ENCODE measurements at places on chromosomes 16 and 17.
A peak's percentile ranks its signal among the peaks of the same experiment; 100 is the strongest.

GRCh38 chr16:86034421-86034919 is 135.5 kb downstream of the IRF8 start:
- no peak overlapping the region for H3K4me3 ChIP-seq
- peaks cover 13% of the 10 kb centered on the region for H3K4me1 ChIP-seq
- DNase-seq: no peak
- H3K36me3 ChIP-seq: peaks cover 4% of the 10 kb centered on the region
- H3K27ac ChIP-seq: no peak overlapping the region
- peaks cover 5% of the 10 kb centered on the region for H3K27me3 ChIP-seq

DNA sequence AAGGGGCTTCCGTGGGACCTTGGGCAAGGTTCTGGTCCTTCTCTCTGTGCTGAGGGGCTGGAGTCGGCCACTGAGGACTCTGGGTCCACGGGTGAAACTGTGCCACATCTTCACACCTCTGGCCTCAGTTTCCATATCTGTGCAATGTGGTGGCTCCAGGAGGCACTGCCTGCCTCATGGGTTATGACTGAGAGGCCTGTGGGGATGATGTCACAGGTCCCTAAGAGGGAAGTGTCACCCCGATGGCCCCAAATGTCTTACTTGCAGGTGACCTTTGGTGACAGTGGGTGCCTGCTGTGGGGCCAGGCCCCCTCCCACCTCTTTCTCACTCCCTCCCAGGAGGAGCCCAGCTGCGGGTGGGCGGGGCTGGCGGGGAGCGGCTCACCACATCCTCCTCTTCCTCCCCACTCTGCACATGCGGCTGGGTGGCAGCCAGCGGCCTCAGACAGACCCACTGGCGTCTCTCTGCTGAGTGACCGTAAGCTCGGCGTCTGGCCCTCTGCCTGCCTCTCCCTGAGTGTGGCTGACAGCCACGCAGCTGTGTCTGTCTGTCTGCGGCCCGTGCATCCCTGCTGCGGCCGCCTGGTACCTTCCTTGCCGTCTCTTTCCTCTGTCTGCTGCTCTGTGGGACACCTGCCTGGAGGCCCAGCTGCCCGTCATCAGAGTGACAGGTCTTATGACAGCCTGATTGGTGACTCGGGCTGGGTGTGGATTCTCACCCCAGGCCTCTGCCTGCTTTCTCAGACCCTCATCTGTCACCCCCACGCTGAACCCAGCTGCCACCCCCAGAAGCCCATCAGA is at the start of gene IL21R:
IL21R (plus strand) TSS at position 407 of the 801 bp plus-strand sequence. CDS start 27,898 bp downstream, outside the sequence.
- H3K36me3 ChIP-seq: no peaks in the 10 kb centered on the region
- peak within 1 kb of the TSS; percentile 63 for H3K4me3 ChIP-seq
- DNase-seq: peak; percentile 76
- peaks cover 12% of the 10 kb centered on the region for H3K4me1 ChIP-seq

DNA sequence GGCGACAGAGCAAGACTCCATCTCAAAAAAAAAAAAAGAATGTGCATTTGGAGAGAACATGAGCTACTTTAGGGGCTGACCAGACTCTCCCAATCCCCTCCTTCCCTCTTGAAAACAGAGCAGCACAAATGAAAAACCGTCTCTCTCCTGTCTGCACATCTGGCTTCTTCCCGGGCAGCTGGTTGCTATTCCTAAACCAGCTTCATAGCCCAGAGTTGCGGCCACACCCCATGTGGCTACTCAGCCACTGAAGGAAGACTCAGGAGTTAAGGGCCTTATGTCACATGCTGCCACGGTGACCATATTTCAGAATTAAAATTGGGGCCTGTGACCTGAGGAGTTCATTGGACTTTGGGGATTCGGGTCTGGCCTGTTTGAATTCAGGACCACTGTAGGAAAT is 48.3 kb downstream of the KATNIP start:
- DNase-seq: no peak
- no peak overlapping the region for H3K27ac ChIP-seq
- H3K4me1 ChIP-seq: peaks cover 16% of the 10 kb centered on the region

DNA sequence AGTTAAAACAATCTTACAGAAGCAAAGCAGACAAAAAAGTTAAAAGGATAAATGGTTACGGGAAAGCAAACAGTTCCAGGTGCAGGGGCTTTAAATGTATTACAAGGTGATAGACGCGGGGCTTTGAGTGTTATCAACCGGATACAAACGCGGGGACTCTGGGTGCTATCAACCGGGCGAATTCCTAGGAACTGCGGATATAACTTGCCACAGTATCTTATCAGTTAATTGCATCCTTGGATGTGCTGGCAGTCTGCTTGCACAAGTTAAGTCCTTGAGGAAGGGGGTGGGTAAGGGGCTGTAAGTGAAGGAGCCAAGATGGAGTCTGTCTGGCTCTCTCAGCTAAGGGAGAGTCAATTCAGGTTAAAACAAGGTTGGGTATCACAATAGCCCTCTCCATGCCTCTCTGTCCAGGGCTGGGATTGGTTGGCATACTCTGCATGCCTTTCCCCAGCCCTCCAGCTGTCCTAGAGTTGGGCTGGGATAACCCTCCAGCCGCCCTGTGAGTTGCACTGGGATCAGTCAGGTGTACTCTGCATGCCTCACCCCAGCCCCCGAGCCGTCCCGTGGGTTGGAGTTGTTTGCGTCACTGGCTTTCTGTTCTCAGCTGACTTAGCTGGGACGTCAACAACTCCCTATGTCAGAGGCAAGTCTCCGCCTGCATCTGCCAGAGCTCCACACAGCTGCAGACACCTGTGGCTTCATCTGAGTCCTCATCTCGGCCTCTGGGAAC is 40.9 kb downstream of the TMEM235 start:
- no peak overlapping the region for H3K27ac ChIP-seq
- H3K4me3 ChIP-seq: no peak overlapping the region
- H3K27me3 ChIP-seq: no peaks in the 10 kb centered on the region
- H3K36me3 ChIP-seq: no peaks in the 10 kb centered on the region

GRCh38 chr16:14028202-14028601 is 42.9 kb upstream of the MRTFB start:
- H3K27ac ChIP-seq: no peak overlapping the region
- H3K36me3 ChIP-seq: no peaks in the 10 kb centered on the region
- H3K4me3 ChIP-seq: no peak overlapping the region

- H3K4me3 ChIP-seq: no peak overlapping the region
- no peak for DNase-seq
- H3K4me1 ChIP-seq: no peaks in the 10 kb centered on the region
- H3K27ac ChIP-seq: no peak overlapping the region
- no peaks in the 10 kb centered on the region for H3K36me3 ChIP-seq
Measured at GRCh38 chr17:75719732-75720131, 1.5 kb upstream of the ITGB4 start.

DNA sequence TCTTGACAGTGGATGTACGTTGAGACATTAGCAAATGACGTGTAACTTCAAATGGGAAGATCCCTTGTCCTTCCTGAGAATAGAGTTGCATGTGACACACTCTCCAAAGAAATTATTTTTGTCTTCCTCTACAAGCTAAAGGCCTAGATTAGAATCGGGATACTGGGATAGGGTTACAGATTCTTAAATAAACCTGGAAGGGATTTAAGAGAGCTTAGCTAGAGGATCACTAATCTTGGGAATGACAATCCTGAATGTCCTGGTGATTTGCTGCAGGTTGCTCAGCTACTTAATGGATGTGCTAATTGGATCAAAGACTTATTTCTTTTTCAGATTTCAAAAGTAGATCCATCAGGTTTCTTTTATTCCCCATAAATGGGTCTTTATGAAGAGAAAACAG is 101.9 kb downstream of the KCNJ2 start:
- no peaks in the 10 kb centered on the region for H3K27me3 ChIP-seq
- H3K36me3 ChIP-seq: no peaks in the 10 kb centered on the region
- no peak for DNase-seq
- H3K4me1 ChIP-seq: peaks cover 5% of the 10 kb centered on the region
- no peak overlapping the region for H3K27ac ChIP-seq

- no peak overlapping the region for H3K27ac ChIP-seq
- H3K36me3 ChIP-seq: peaks cover 10% of the 10 kb centered on the region
- no peak overlapping the region for H3K4me3 ChIP-seq
- peaks cover 4% of the 10 kb centered on the region for H3K4me1 ChIP-seq
Measured at GRCh38 chr16:50989047-50989446, 162.0 kb downstream of the SALL1 start.

- H3K4me3 ChIP-seq: no peak overlapping the region
- peaks cover 24% of the 10 kb centered on the region for H3K4me1 ChIP-seq
- no peak overlapping the region for H3K27ac ChIP-seq
Measured at GRCh38 chr17:18041776-18042175, 2.6 kb downstream of the GID4 start.

Data from glutamatergic neuron (in vitro differentiated cells).